ENCODE measurements at places on chromosomes 1 and 21.

DNA sequence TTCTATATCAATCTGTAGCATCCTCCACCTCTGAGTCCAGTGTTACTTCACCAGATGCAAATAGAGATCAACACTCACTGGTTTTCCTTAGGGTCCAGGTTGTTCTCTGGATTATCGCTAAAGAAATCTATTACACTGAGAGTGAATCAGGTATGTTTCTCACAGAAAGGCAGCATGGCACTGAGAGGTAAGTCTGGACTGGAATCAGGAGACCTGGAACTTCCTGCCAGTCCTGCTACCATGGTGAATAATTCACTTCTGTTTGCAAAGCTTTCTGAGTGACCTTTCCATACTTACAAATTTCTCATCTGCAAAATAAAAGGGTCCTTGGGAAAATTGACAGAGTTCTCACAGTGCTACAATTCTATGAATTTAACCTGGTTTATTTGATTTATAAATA is 1583.3 kb downstream of the MRPL39 start:
- DNase-seq = no peak

DNA sequence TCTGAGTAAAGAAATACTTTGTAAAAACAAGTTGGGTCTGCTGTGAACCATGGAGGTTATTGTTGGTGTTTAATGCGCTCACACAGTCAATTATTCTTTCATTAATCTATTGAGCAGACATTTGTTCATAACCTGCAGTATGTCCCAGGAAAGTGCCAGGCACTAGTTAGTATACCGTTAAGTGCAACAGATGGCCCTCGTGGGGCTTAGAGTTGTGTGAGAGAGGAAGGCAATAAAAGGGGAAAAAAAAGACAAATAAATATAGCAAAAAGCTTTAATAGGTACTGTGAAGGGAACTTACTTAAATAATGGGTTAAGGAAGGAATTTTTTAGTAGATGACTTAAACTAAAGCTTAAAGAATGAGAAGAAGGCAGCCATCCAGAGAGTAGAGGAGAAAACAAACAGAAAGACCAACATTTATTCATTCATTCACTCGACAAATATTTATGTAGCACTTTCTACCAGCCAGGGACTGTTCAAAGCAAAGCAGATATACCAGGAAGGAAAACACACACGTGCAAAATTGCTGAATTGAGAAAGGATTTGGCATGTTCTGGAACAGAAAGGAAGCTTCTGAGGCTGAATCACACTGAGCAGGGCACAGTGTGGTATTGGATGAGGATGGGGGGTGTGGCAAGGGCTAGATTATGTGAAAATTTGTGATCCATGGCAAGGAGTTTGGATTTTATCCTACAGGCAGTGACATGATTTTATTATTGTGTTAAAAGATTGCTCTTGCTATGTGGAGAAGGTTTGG is 296.1 kb upstream of the SGIP1 start:
- no peak for DNase-seq

DNA sequence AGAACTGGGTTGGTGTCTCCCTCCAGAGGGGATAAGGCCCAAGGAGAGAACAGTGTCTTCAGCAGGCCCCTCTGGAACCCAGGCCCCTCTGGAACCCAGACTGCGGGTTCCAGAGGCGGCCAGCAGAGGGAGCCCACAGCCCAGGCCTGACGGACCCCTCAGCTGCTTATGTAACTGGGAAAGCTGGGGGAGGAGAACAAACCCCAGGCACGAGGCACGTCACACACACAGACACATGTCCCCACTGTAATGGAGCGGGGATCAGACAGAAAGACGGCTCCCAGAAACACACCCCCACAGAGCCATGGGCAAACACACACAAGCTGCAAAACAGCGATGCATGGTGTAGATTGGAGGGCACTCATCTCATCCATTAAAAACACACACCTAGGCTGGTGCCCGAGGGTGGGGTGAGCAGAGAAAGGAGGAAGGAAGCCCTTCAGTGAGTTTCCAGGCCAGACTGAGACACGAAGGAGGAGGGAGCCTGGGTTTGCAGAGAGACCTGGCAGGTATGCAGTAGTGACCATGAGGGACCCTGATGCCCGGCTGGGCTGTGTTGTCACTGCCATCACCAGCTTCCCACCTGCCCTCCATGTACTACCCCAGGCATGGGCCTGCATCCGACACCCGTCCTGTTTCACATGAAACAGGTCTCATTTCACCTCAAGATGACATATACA is 2.8 kb upstream of the IGSF8 start:
- peak; percentile 91 for DNase-seq

DNA sequence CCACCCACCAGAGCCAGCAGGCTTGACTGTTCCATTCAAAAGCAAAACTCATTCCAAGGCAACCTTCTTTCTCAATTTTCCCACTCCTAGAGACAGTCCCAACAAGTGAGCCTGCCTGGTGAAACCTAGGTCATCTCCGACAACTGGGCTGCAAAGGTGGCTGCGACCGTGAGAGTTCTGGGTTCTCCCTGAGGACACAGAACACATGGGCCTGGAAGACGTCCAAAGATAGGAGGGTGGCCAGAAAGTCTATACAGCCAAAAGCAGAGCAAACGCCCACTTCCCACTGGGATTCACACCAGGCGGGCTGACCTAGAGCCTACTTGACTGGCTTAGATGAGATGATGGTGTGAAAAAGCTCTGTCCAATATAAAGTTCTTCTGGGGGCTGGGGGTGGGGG is 90.2 kb upstream of the GRIK3 start:
- DNase-seq = no peak

DNA sequence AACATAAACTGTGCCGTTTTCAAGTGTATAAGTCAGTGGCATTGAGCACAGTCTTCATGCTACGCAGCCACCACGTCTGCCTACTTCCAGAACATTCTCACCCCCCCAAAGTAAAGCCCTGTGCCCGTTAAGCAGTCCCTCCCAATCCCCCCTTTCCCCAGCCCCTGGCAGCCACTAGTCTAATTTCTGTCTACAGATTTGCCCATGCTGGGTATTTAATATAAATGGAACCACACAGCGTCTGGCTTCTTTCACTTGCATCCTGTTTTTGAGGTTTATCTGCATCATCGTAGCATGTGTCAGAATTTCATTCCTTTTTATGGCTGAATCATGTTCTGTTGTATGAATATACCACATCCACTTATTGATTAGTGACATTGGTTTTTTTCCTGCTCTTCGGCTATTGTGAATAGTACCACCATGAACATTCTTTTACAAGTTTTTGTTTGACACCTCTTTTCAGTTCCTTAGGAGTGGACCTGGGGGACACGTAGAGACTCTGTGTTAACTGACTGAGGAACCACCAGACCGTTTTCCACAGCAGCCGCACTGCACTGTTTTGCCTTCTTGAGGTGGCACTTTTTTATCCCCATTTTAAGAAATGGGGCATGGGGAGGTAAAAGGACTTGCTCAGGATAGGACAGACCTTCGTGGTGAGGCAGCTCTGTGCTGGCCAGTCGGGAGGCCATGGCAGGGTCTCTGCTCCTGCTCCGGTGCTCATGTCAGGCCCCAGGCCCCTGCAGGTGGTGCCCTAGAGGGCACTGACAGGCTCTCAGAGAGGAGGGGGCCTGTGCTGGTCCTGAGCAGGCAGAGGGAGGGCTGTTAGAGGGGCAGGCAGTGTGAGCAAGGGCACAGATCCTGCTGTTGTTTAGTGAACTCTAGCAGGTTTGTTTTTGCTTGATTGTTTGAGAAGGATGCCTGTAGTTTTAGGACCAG is 123.8 kb downstream of the PCBP3 start:
- DNase-seq = no peak

DNA sequence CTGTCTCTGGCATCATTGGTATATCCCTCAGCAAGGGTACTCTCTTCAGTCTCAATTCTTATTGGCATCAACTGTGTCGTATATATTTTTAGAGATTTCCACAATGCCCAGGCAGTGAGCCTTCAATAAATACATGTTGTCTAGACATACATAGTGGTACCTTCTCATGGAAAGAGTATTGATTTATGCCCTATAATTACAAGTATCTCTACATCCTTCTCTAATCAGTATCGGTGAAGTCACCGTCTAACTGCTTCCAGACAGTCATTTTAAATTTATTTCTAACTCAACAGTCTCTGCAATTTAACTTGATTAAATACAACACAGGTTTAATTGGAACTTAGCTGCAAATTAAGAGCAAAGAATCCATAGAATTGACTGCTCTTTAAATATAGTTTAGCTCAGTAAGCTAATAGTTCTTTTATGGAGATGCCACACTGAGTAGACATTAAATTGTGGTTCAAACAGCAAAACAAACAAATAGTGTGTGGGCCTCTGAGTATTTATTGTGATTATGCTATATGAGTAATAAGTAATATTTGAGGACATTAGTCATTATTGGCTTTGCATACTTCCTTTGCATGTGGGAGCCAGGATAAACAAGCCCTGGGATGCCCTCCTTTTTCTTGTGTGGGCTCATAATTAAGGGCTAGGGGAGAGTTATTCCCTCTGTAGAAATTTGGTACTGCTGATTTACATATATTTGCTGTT is 126.9 kb upstream of the DUSP10 start:
- no peak for DNase-seq

DNA sequence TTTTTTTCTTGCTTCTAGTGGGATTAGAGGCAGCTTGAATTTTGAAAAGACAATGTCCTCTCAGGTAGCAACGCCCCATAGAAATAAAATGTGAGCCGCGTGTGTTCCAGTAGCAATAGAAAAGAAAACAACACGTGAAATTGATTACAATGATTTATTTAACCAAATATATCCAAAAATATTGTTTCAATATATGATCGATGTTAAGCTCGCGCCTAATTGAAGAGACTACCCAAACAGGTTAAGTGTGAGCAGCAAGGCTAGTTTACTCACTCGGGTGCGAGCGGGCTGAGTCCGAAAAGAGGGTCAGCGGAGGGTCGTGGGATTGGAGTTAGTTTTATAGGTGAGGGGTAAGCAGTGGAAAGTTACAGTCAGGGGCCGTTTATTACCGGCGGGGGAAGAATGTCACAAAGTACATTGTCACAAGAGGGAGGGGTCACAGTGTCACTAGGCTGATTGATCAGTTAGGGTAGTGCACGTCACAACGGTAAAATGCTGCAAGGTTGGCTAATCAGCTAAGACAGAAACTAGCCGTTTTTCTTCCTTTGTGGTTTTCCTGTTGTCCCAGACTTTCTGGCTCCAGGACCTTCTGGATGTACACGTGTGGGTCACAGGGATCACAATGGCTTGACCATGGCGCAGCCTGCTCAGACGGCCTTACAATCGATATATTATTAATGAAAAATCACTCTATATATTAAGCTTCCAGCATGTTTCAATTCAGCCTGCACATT is 697 bp upstream of the ZNF670 start:
- DNase-seq = no peak

- no peak for DNase-seq
These were observed 2.1 kb downstream of the FAM163A start for GRCh38 chr1:179745131-179745611.

Measured in D341Med (cell line).